AG10803 (cell line): ENCODE measurements at places on chromosomes 12 and 14.

- DNase-seq = peak; percentile 36
These were observed 171.7 kb downstream of the SLC5A8 start for GRCh38 chr12:101038289-101038871.

GRCh38 chr12:47509398-47509851, 196.4 kb downstream of the RPAP3 start:
- peak; percentile 89 for DNase-seq

- DNase-seq = no peak
These were observed 133.4 kb upstream of the FGD4 start for GRCh38 chr12:32265951-32266350.

GRCh38 chr12:55789171-55789570, 28.4 kb downstream of the SARNP start:
- DNase-seq = no peak
